Smooth muscle cell of the brain vasculature (primary cell): ENCODE measurements at places on chromosomes 4 and X.

DNA sequence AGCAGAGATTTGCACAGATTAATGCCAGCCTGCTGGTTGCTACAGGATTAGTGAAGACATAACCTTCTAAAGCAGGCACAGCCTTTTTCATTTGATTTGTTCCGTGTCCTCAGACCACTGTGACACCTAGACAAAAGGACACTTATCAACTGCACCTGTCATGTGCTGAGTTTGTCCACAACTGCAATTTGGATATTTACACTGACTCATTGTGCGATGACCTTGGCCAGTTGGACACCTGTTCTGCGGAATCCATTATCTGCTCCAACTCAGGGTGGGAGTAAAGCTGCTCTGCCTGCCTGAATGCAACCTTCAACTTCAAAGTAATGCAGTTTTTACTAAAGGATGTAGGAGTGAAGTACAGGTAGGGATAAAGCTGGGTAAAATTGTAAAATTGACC is 4.1 kb upstream of the NR0B1 start:
- DNase-seq: no peak

DNA sequence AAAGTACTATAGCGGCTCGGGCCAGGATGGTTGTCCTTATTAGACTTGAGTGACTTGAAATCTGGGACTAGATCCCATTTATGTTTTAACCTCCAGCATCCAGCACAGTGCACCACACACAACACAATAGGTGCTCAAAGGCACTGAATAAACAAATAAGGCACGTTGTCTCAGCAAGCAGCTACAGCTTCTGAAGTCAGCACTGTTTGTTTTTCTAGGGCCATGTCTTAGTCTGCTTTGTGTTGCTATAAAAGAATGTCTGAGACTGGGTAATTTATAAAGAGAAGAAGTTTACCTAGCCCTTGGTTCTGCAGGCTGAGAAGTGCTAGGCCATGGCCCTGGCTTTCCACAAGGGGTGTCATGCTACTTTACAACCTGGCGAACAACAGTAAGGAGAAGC is 102.1 kb upstream of the LNX1 start:
- DNase-seq: peak; percentile 17

GRCh38 chrX:8341814-8342590 is 122.6 kb upstream of the VCX3B start:
- DNase-seq: no peak

DNA sequence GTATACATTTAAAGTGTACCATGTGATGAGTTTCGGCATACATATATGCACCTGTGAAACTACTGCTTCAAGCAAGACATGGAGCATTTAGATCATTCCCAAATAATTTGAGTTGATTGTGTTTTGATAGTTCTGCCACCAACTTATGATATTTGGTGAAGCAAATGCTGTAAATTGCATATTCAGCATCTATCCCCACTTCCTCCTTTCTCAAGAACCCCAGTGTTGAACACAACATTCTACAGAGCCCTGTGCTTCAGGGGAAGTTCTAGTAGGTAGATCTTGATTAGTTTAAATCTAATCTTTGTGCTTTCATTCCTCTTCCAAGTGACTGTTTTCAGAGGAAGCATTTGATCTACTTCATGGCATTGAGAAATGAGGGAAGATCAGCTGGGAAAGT is 5.4 kb upstream of the SHROOM3 start:
- no peak for DNase-seq

- no peak for DNase-seq
These were observed 36.5 kb downstream of the TMPRSS11B start for GRCh38 chr4:68209003-68209402.

DNA sequence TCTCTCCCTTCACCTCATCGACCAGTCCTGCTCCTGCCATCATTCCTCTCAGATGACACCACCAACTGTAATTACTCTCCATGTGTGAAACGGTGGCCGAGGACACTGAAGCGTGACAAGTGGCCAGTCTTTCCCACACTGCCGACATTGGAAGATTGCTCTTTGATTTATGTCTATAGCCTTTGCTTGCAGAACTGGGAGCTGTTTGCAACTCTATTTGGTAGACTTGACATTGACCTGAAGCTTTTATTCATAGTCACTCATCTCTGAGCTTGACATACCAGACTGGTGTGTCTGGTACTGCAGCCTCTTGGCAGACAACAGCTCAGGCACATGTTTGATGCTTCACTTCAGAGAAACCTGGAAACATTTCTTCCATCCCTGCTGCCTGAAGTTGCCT is 121.8 kb upstream of the GALNT7 start:
- no peak for DNase-seq

- no peak for DNase-seq
These were observed 100.2 kb upstream of the JADE1 start for GRCh38 chr4:128709268-128709667.

DNA sequence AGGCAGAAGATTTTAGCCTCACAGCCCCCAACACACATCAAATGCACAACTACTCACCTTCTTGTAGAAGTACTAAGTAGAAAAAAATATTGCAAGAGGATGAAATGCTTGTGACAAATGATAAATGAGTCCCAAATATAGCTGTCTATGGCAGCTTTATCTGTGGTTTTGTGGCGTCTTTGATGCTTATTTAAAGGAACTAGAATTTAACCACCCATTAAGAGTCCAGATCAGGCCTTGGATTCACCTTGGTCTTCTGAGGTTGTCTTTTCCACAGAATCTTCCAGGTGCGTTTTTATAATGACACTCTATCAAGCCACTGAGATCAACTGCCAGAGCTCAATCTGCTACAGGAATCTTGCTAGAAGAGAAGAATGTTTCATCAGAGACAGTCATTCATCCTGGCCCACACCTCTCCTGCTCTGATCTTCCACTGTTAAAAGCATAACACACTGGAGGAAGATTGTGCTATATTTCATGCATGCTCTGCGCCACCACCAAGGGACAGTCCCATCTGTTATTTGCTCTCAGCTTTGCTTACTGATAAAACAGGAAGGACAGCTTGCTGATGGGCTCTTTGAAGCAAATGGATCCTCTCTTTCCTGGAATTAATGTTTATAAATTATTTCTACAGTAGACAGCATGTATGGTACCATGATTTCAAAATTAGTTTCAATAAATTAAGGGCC is 144.1 kb downstream of the SLC7A11 start:
- DNase-seq: no peak

GRCh38 chr4:81704461-81704860 is 232.8 kb upstream of the RASGEF1B start:
- DNase-seq: no peak

DNA sequence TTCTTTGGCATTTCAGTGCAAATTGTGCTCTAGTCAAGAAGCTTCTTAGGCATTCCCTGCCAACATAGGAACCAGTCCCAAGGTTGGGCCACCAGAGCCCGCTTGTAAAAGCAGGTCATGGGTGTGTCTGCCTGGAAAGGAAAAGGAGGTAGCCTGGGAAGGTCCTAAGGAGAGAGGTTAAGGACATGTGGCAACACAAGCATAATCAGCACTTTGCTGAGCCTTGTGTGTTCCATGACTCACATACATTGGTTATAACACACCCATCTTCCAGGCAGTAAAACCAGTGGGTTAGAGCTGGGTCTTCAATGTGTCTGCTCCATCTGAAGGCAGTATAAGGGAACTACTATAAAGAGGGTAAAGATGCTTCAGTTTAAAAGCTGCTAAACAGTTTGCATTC is 165.0 kb downstream of the FHIP1A start:
- DNase-seq: no peak

GRCh38 chr4:60116592-60116991 is 1083.5 kb upstream of the ADGRL3 start:
- DNase-seq: no peak

DNA sequence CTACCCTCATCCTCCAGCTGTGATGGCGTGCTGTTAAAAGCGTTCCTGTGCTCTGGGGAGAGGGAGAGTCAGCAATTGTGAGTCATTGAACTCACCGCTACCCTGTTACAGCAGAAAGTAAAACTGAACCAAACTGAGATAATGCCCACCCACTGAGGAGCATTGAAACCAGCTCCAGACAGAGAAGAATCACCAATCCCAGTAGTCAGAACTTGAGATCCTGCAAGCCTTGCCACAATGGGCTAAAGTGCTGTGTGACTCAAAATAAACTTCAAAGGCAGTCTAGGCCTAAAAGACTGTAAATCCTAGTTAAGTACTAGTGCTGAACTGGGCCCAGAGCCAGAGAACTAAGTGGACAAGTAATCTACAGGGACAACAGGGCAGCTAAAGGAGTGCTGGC is 1394.2 kb upstream of the DIAPH2 start:
- no peak for DNase-seq

DNA sequence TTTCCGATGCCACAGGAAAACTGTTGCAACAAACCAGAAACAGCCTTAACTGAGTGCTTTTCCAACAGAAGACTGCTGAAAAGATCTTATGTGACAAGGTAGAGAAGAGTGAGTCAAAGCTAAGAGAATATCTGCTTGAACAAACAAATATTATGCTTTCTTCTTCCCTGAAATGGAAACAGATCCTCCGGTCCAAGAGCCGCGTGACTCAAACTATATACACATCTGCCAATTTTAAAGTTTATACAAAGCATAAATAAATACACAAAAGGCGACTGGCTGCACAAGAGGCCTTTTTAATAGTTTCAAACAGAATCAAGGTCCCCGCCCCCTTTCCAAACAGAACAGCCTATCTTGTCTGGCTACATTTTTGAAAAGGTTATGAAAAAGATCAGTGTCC is 329.7 kb upstream of the F9 start:
- no peak for DNase-seq

GRCh38 chr4:174119051-174119450 is 164.4 kb downstream of the FBXO8 start:
- DNase-seq: no peak

GRCh38 chrX:16585486-16586376 is 64.2 kb upstream of the S100G start:
- no peak for DNase-seq

- DNase-seq: no peak
These were observed 13.2 kb downstream of the SNX25 start for GRCh38 chr4:185222598-185222997.

DNA sequence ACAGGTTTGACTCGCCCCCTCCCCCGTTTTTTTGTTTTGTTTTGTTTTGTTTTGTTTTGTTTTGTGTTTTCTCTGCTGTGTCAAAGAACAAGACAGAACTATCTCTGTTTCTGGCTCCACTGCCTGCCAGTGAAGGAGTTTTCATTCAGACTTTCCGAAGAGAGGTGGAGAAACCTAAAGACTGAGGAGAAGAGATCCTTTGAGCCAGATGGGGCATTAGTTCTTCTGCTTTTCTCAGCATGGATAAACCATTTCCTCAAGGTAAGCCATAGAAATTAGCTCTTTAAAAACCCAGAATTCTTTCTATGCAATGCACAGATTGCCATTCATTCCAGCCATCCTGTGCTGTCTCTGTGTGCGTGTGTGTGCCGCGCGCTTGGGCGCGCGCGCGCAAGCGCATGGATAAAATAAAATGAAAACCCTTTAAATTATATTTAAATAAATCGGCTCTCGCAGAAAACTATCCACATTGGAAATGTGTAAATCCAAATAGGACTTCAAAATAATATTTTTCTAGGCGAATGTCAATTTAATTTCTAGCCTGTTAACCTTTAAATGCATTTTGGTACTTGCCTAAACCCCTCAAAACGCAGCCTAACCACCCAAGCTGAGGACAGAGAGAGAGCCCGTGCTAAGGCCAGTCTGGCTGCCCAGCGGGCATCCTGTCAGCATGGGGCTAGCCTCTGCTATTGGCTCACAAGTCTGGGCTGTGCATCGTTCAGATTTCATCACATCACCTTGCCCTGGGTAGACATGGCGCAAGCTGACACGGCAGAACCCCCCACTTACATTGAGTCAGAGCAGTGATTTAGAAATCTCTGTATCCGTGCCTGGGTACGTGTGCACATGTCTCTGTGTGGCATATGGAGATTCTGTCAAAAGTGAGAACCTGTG is 113.0 kb upstream of the VAMP7 start:
- no peak for DNase-seq

GRCh38 chr4:90572996-90573395 is 445.8 kb downstream of the CCSER1 start:
- DNase-seq: no peak

GRCh38 chr4:76895619-76896018 is 2.3 kb downstream of the SOWAHB start:
- DNase-seq: no peak

DNA sequence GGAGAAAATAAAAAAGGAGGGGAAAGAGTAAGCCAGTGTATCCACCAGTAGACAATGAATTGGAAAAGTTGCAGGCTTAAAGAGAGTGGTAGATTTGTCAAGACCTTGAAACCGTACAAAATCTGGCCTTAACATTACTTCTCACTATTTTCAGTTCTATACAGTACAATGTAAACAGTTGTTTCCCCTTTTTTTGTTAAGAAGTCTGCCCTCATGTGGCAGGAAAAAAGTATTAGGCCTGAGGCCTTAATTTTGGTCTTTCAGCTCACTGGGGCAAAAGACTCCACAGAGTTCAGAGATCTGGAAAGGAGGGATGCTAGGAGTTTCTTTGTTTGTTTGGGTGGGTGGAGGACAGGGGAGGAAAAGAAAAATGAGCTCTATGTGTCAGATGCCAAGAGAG is 92.8 kb upstream of the CCDC160 start:
- DNase-seq: no peak

DNA sequence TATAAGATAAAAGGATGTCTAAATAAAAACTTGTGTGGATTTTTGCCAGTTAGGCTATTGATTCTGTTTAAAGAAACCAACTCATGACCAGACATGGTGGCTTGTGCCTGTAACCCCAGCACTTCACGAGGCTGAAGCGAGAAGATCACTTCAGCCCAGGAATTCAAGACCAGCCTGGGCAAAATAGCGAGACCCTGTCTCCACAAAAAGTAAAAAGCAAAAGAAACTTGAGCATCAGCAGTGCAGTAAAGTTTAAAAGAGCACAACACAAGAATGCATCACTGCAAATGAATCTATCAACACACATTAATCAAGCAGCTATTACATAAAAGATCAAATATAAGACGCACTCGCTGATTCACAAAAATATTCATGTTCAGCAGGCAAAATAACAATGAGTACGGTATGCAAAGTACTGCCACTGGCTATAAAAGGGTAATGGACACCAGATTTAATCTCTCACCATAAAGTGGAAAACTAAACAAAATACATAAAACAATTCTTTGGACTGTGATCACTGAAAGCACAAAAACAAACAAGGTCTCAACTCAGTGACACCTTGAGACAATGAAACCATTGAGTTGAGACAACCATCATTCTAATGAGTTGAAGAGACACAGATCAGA is 41.3 kb downstream of the LRBA start:
- DNase-seq: no peak

DNA sequence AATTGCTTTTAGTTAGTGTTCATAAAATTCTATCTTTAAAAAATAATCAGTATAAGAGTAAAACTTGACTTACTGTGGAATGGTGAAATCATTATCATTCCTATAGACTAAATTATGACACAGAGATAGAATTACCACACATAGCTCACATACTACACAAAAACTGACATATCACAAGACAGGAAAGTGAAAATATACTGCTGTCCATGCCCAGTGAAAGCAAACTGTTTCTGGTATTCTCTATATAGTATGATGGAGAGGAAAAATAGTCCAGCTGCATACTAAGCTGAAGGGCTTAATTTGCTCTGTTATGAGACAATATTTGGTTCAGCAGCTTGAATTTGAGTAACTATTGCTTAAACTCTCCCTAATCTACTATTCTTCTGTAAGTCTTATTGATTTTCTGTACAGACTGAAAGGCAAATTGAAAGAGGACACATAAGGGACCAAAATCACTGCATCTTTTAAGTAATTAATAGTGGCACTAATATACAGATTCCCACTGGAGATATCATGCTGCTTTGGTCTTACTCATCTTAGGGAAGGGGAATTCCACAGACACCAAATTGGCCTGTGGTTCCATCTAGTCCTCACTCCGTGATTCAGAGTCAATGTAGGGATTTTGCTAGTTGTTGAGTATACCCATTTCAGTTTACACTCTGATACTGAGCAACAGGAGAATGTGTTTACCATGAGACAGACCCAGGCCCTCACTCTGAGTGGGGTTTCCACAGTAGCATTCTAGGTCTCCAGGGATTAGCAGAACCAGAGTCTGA is 47.4 kb upstream of the AGA start:
- no peak for DNase-seq
